Astrocyte of the spinal cord (primary cell): ENCODE measurements at places on chromosomes 1 and 21.

DNA sequence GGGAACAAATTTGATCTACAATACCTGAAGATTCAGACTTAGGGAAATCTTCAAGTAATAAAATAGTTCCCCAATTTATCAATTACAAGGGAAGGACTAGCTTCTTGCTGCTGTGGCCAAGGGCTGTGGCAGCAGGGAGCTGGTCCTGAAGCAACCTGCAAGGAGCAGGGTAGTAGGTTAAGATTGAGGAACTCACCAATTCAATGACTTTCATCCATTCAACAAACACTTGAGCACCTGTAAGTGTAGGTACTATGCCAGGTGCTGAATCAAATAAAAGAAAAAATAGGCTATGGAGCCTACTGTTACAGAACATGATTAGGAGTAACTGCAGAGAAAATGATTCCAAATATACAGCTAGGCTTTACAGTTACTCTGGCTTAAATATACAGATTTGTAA is 64.2 kb upstream of the RBM34 start:
- DNase-seq: no peak

DNA sequence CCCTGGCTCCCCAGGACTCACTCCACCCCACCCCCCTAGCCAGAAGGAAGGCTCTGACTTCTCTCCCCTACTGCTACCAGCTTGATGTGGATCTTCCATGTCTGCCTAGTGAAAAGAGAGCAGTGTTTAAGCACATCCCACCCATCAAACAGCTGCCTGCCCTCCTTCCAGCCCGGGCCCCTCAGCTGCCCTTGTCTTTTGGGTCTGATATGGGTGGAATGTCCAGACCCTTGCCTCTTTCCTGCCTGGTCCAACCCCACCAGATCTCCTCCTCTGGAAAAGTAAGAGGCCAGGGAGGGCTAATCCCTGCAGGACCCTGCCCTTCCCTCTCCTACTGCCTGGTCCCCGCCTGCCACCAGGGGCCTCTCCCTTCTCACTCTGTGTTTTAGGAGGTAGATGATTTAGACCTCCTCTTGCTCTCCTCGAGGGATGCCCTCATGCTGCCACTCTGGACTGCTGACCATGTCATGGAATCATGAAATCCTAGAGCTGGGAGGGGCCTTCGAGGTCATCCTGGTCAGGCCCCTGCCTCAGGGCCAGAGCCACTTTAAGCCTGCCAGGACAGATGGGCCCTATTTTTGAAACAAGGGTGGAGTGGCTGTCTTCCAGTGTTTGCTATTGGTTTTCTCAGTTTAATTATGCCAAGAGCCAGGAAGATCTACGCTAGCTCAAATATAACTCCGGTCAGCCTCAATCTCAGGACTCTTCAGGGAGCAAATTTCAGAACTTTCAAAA is 15.8 kb upstream of the HSPG2 start:
- no peak for DNase-seq

GRCh38 chr1:66938613-66939012 is 13.8 kb downstream of the MIER1 start:
- DNase-seq: peak; percentile 53

GRCh38 chr1:67138813-67139499 is 4.2 kb upstream of the C1orf141 start:
- DNase-seq: no peak

DNA sequence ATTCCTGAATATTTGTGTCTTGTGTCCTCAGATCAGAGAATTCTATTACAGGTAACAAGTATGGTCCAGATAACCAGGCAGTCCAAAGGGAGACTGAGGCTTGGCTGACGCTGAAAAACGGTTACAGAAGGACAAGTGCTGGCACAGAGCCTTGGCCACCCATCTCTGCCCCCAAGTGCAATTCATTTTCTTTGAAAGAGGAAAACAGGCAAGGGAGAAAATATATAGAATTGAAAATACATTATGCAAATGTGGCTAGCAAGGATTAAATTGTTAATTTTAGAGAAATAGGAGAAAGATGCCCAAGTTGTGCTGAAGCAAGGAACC is 1.2 kb downstream of the SORT1 start:
- no peak for DNase-seq

DNA sequence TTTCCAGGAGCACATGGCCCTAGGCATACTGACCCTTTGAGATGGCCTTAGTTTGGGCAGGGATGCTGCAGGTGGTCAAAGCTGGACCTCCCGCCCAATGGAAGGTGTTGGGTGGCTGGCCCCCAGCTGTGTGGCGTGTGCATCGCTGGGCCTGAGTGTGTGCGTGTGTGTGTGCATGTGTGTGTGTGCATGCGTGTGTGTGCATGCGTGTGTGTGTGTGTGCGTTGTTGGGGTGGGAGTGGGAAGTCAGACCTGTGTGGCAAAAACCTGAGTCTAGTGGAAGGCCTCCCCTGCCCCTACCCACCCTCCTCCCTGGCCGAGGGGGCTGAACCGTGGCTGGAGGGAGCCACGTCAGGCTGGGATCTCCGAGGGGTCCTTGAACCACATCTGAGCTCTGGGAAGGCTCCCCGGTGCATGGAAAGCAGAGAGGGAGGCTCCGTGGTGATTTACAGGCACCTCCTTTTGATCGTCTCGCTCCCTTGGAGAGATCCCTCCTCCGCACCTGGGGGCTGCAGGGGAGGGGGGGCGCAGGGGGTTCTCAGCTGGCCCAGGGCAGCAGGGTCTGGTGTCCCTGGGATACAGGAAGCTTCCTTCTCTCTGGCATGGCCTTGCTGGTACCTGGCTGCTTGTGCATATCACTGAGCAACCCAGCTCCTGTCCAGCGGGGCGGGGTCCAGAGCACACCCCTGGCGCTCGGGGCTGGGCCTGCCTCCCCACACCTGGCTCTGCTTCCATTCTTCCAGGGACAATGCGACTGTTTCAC is 124.7 kb upstream of the WNT4 start:
- DNase-seq: no peak

- DNase-seq: no peak
These were observed 29.7 kb downstream of the ZBTB8A start for GRCh38 chr1:32568929-32569328.

DNA sequence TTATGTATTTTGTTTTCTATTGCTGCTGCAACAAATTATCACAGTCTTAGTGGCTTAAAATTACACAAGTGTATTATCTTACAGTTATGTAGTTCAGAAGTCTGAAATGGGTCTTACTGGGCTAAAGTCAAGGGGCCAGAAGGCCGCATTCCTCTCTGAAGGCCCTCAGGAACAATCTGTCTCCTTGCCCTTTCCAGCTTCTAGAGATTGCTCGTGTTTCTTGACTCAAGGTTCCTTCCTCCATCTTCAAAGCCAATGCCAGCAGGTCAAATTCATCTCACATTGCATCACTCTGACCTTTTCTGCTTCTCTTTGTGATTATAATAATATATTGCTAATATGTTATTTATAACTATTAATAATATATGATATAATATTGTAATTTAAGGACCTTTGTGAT is 97.1 kb downstream of the DIRAS3 start:
- DNase-seq: no peak

DNA sequence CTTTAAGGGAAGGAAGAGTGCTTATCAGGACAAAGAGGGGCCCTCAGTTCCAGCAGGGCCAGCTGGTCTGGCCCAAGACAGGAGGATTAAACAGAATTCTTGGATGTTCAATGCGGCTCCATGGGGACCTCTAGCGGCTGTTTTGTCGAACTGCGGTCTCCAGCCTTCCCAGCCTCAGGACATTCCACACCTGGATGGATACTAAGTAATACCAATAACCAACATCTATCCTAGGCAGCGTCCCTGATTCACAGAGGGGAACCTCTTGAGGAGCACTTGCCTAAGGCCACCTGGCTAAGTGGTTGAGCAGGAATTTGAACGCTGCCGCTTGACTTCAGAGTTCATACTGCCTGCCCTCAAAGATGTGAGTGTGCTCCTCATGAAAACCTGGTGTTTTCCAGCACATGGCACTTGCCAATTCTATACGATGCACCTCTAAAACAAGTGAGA is 15.5 kb upstream of the CD247 start:
- peak; percentile 53 for DNase-seq

DNA sequence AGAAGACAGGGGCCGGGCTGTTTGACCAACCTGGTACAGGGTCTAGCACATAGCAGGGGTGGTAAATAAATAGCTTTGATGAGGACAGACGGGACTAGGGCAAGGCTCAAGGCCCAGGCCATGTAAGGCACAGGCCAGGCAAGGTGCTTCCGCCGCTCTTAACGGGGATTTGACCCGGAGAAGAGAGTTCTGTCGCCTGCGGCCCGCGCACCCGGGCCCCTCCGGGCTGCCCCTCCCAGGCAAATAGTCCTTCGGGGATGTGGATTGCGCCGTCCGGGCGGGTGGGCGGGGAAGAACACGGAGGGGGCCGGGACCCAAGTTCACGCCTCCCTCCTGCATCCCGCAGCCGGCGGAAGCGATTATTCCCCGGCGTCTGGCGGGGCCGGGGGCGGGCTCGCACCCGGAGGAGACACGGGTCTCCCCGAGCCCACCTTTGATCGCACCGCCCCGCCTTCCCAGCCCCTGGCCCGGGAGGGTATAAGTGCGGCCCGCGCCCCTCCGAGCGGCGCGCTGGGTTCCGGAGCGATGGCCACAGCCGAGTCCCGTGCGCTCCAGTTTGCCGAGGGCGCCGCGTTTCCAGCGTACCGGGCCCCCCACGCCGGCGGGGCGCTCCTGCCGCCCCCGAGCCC is at the start of gene MIXL1:
TSS of gene MIXL1 (plus strand) at position 508 of the 629 bp plus-strand sequence. CDS start at position 526, 18 bp downstream.
- DNase-seq: no peak

DNA sequence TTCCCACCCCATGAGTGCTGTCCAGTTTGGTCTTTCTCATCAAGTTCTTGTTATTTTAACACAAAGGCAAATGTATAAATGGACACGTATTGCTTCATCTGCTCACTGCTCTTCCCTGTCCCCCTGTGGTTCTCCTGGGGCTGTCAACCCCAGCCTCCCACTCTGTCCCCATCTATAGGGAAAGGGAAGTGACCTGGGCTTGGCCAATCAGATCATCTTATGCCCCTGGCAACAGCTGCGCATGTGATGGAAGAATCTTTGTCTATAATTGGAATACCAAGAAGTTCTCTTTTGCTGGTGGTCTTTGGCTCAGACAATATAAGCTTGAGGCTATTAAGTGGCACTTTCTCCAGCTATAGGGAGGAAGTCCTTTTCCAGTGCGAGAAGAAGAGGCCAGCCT is 4.7 kb upstream of the CCSAP start:
- no peak for DNase-seq

DNA sequence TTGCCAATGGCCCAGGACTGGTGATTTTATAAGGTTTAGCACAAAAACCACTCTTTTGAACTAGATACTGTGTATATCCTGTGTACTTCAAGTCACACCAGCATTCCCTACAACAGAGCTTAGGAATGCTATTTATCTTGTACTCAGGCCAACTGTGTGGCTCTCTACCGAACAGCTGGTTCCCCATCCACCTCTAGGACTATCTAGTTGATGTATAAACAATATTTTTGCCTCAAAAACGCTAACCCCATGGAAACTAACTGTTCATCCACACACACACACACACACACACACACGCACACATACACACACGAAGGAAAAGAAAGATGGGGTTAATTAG is 28.7 kb upstream of the SLC45A3 start:
- peak; percentile 80 for DNase-seq

- no peak for DNase-seq
These were observed 430.0 kb upstream of the KAZN start for GRCh38 chr1:14168326-14169063.

DNA sequence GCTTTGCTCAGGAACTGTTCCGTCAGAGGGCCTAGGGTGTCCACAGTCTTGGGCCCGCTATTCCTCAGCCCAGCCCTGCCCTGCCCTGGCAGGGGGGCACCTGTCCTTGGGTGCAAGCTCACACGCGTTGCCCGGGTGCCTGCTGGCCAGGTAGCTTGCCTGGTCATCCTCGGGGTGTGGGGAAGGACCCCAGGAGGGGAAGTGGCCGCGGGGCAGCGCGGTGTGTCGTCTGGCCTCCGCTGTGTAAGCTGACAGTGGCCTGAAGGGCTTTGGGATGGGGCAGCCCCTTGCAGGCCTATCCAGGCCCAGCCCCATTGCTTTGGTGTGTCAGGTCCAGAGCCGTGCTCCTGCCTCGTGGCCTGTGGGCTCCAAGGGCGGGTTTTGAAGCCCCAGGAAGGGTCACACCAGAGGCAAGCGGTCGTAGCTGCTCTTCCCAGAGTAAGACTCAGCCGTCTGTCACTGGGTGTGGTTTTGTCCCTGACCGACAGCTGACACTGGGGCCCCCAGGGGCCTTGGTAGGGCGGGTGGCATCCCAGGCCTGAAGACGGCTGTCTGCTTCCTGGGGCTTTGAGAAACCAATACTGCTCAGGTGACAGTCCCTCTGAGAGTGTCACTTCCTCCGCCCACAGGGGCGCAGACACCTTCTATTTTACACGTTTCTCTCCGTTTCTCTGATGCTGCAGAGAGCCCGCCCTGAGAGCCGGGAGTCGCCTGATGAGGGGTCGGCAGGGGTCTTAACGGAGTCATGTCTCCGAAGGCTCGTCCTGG is 72.1 kb downstream of the SKI start:
- DNase-seq: no peak

GRCh38 chr1:77370161-77370560 is 88.3 kb downstream of the AK5 start:
- DNase-seq: peak; percentile 59
